ENCODE measurements at places on chromosomes 3 and 15. TPM values are rescaled to one million over a fixed set of nuclear protein-coding genes. Genes with fewer than 3 reads are reported as not detected.

GRCh38 chr3:124680521-124680920, 49.7 kb upstream of the UMPS start:
- no peak for DNase-seq

GRCh38 chr15:85401108-85401774, 20.8 kb downstream of the AKAP13 start:
- no peak for DNase-seq

DNA sequence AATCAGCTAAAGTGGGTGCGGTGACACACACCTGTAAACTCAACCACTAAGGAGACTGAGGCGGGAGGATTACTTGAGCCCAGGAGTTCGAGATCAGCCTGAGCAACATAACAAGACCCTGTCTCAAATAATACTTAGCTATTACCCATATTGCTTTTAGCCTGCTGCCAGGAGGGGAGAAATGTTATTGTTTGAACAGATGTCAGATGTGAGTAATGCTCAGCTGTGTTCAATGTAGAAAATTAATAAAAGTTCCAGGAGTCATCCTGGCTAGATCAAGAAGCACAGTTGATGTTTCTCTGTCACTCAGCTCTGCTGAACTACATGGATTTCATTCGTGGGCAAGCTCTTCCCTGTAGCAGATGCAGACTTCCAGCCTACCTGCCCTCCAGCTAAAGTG, 22.2 kb downstream of the LSM3 start:
- no peak for DNase-seq

GRCh38 chr3:134937256-134938028, 142.4 kb downstream of the EPHB1 start:
- DNase-seq = no peak

DNA sequence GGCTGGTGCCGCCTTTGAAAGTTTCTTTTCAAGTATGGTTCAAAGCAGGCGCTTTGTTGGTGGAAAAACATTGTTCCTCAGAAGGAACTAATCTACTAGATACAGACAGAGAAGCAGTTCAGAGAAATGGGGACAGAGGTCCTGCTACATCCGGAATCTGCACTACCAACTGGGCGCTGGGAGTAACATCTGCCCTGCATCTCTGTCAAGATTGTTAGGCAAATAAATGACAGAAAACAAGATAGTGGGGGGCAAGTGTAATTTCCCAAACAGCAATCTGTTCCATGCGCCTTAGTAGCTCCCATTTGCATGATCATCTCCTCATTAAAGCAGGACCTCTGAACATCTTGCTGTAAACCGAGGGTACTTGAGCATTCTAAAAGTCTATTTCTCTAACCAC, 17.4 kb downstream of the TLE3 start:
- no peak for DNase-seq

The RAD51 gene
- not detected for total RNA-seq

DNA sequence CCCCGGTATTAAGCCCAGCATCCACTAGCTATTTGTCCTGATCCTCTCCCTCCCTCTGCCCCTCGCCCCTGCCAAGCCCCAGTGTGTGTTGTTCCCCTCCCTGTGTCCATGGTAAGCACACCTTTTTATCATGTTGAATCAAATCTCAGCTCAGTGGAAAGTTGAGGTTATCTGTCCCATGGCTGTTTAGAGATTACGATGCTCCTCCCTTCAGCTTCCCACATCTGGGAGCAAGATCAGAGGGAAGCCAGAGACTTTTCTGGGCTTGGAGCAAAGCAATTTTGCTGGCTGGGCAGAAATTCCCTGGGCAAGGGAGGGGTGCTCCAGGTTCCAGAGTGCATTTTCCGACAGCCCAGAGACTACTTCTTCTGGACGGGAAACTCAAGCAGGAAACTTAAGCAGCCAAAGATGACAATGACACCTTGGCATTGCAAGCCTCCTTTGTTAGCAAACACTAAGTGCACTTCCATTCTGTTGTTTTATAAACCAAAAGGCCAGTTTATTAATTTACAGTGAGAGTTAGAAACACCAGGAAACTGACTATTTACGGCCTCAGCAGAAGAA, 104.5 kb downstream of the MESD start:
- DNase-seq = no peak

- no peak for DNase-seq
Observed at GRCh38 chr3:185582871-185583270, 3.2 kb upstream of the SENP2 start.

DNA sequence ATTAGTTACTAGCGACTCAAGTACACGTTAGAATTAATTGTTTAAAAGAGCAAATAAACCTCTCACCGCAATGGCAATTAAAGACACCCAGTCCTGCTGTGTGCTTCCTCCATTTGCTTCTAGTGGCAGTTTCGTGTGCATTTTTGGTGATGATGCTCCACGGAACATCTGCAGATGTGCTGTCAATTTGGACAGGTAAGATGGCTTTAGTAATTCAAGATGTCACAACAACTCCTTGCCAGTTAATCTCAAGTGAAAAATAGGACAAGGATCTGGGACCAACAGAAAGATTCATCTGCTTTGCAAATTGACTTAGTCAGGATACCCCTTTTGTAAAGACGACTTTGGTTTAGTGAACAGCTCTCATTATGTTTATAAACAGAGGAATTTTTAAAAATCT, 320.9 kb downstream of the GABRB3 start:
- DNase-seq = no peak

DNA sequence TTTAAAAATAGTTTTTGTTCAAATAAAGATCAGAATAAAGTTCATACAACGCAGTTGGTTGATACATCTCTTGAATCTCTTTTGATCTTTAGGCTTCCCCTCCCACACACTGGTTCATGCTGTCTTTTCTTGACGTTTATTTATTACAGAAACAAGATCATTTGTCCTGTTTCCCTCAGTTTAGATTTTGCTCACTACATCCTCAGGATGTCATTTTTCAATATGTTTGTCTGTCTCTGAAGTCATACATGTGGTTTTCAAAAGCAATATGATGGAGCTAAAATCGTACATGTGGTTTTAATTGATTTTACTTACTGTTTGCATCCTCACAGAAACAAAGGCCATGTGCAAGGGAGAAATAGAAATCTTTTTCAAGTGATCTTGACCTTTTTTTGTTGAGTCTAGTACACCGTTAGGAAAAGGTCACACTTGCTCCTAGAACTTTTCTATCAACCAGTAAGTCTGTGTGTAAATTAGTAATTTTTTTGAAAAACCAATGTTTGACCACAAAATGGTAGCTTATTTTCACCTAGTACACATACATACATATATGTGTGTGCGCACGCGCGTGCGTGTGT, 63.7 kb upstream of the SENP5 start:
- DNase-seq = no peak

The PLSCR5 gene
- total RNA-seq = not detected

- DNase-seq = no peak
Observed at GRCh38 chr3:8444883-8445282, 56.7 kb upstream of the LMCD1 start.

GRCh38 chr3:175199961-175200360, 340.8 kb downstream of the NAALADL2 start:
- DNase-seq = no peak

- no peak for DNase-seq
Observed at GRCh38 chr3:58840949-58841348, 174.4 kb upstream of the FAM3D start.

The DNASE1L3 gene
- 20.5 TPM for total RNA-seq

DNA sequence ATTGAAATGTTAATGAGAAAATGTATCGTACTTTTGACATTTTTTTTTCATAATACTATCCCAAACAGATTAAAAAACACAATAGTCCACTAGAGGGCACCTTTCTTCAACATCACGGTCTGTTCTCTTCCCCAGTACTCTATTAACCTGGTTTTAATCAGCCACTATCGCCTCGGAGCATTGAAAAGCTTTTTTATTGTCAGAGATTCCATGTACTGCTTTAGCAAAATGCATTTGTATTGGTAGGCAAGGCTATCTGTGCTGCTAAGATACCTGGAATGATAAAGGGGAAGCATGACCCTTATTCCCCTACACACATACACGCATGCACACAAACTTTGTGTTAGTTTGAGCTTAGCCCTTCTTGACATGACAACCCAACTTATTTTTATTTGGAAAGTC, 160.1 kb upstream of the IL12A start:
- no peak for DNase-seq

DNA sequence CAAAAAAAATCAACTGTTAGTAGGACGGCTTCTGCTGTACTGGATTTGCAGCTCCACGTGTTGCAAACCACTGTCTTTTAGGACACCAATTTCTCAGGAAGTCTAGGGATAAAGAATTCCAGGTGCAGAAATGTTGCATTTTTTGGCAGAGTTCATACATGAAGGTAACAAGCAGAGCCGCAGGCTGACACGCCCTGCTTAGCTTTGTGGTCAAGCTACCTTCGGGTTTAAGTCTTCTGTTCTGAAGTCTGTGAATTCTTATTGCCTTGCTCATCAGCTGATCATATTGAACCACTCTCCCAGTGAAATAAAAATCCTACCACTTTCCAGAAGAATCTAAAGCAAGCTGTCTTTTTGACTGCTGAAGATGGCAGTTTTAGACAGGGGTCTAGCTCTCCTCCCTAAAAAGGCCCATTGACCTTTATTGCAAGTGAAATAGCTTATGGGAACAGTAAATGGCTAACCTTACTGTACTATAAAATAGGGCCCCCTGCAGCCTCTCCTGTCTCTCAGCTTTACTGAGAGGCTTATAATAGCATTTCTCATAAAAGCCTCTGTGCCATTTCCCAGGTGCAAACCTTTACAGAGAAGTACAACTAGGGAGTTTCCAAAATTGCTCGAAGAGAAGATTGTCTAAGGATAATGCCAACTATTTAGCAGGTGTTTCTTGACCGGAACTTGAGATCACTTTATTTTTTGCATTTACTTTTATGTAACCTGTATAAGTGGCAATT, 262.2 kb upstream of the IL12A start:
- no peak for DNase-seq

DNA sequence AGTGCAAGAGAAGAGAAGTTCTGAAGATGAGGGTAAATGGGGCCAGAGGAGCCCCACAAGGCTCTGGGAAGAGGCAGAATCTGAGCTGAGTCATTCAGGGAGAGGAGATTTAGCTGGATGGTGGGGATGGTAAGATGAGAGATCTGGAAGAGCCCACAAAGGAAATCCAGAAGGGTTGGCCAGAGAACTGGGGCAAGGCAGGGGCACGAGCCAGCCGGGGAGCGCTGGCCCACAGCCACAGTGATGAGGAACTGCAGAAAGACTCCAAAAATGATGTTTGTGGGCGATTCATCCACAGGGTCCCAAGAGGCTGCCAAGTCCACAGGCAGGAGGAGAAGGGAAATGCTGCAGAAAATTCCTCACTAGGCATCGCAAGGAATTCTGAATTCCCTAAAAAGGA, 75.9 kb upstream of the ATP2B2 start:
- DNase-seq = no peak

GRCh38 chr15:80931191-80931590, 58.4 kb downstream of the MESD start:
- no peak for DNase-seq

Measured in omental fat pad (tissue), 4 donors.